ENCODE measurements at places on chromosomes 3 and 15. TPM values are rescaled to one million over a fixed set of nuclear protein-coding genes. Genes with fewer than 3 reads are reported as not detected.

- peaks cover 3% of the 10 kb centered on the region for H3K27me3 ChIP-seq
- no peaks in the 10 kb centered on the region for H3K36me3 ChIP-seq
- H3K4me3 ChIP-seq = no peak overlapping the region
- H3K27ac ChIP-seq = no peak overlapping the region
- DNase-seq = no peak
- no peaks in the 10 kb centered on the region for H3K4me1 ChIP-seq
Observed at GRCh38 chr3:159806412-159806811, 182.2 kb upstream of the IL12A start.

DNA sequence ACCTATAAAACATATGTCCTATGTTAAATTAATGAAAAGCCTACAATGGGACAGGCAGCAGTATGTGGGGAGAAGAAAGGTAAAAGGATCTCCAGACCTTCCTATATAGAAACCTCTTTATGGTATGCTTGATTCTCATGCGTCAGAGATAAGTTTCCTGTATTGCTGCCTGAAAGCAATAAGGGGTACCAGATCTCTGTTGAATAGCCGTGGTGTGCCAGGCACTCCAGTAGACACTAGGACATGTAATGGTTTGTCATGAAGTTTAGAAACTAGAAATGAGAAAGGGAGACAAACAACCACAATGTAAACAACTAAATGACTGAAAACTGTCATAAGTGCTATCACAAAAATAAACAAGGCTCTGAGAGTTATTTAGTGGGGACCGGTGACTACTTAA lies 168.1 kb downstream of the EFHB start:
- H3K36me3 ChIP-seq = no peaks in the 10 kb centered on the region
- no peak for DNase-seq
- H3K4me1 ChIP-seq = no peaks in the 10 kb centered on the region
- H3K27ac ChIP-seq = no peak overlapping the region

GRCh38 chr3:6697722-6698121 lies 163.2 kb upstream of the GRM7 start:
- no peak for DNase-seq
- no peak overlapping the region for H3K27ac ChIP-seq
- no peaks in the 10 kb centered on the region for H3K27me3 ChIP-seq
- H3K4me3 ChIP-seq = no peak overlapping the region
- H3K4me1 ChIP-seq = no peaks in the 10 kb centered on the region

DNA sequence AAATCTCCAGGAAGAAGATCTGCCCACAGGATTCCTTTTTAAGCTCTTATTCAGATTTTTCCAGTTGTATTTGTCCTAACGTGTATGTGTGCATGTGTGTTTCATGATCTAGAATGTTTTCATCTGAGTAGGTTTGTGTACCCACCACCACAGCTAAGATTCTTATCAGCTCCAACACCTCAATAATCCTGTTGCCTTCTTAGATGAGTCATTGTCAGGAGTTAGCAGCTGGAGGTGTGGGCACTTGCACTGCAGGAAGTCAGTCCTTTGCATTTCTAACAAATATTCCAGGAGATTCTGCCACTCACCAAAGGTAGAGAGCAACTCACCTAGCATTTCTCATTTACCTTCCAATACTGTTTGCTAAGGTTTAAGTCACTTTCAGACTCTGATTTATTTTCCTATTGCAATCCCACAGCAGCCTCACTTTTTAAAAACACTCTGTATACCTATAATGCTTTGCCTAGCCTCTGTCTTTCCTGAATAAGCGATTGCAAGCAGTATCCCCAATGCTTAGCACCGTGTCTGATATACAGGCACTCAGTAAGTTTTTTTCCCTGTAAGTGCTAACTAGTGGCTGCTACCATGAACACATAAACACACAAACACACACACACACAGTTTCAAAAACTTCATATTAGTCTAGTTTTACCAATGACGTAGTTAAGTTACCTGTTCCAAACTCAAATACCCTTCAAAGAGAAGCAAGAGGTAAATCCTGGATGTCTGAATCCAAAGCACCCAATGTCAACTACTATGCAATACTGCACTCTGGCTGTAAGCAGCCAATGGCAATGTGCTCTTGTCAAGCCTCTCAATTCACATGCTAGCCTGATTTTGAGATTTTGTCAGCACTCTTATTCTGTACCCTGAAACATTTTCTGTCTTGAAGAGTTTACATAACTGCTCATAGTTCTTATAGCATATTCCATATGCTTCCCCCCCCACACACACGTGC lies 713.5 kb upstream of the LMCD1 start:
- H3K36me3 ChIP-seq = no peaks in the 10 kb centered on the region
- no peaks in the 10 kb centered on the region for H3K27me3 ChIP-seq
- H3K27ac ChIP-seq = no peak overlapping the region

- H3K27me3 ChIP-seq = peaks cover 5% of the 10 kb centered on the region
- no peaks in the 10 kb centered on the region for H3K36me3 ChIP-seq
- no peak overlapping the region for H3K27ac ChIP-seq
- no peak for DNase-seq
- H3K4me3 ChIP-seq = no peak overlapping the region
Observed at GRCh38 chr3:122668930-122669730, 11.5 kb upstream of the PARP14 start.

Gene RETNLB
- total RNA-seq = 0.50 TPM
